Activated CD8-positive, alpha-beta memory T cell treated with anti-CD3 and anti-CD28 coated beads, Interleukin-2, amount 10 ng/mL, durations not matched to agents 7 days and 5 days (primary cell): ENCODE measurements at places on chromosomes 13 and 19. TPM values are rescaled to one million over a fixed set of nuclear protein-coding genes. Genes with fewer than 3 reads are reported as not detected.

DNA sequence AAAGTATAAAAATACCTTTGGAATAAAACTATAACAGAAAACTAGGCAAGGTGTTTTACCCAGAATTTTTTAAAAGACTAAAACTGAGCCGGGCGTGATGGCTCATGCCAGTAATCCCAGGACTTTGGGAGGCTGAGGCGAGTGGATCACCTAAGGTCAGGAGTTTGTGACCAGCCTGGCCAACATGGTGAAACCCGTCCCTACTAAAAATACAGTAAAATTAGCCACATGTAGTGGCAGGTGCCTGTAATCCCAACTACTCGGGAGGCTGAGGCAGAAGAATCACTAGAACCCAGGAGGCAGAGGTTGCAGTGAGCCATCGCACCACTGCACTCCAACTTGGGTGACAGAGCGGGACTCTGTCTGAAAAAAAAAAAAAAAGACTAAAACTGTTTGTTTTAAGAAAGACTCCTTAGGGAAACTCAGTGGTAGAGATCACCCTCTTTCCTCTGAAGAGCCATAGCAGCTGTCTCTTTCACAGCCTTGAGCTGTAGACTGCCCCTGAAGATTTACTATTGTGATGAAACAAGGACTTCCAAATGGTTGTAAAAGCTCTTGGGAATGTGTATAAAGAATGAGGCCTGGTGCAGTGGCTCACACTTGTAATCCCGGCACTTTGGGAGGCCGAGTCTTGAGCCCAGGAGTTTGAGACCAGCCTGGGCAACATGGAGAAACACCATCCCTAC, 14.7 kb upstream of the KCTD4 start:
- no peak for DNase-seq

Gene KL
- 0.23 TPM for total RNA-seq

DNA sequence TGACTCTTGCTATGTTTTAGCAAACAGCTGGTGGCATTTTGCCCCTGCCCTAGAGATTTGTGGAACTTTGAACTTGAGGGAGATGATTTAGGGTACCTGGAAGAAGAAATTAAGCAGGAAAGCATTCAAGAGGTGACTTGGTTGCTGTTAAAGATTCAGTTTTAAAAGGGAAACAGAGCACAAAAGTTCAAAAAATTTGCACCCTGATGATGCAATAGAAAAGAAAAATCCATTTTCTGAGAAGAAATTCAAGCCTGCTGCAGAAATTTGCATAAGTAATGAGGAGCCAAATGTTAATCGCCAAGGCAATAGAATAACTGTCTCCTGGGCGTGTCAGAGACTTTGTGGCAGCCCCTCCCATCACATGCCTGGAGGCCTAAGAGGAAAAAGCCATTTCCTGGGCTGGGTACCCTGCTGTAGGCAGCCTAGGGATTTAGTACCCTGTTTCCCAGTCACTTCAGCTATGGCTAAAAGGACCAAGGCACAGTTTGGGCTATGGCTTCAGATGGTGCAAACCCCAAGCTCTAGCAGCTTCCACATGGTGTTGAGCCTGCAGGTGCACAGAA, 958.5 kb upstream of the MIR17HG start:
- no peak for DNase-seq

DNA sequence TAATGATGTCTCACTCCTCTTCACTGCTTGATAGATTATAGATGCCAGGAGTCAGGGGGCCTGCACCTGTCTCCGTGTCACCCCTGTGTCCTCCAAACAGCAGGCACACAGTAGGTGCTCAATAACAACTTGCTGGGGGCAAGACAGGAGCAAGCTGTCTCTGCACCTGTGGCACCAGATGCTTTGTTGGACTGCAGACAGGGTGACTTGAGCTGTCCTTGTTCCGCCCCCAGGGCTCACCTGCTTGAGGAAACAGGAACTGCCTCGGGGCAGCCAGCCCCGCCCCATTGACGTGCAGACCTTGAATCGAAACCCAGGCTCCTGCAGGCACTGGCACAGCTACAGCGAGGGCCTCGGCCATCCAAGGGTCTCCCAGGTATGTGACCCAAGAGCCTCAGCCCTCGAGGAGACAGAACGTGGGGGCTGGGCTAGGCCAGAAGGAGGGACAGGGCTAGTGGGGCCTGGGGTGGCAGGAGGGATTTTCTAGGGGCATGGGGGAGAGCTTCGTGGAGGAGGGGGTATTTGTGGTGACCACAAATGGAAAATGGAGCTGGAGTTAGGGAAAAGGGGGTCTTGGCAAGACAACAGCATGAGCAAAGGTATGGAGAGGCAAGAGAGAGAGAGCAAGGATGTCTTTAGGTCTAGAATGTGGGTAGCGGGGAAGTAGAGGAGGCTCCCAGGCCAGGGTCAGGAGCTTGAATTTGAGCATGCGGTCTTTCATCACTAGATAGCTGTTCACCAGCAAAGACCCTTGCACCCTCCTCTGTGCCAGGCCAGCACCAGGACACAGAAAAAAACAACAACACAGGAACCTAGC, at the start of gene HSH2D:
Gene HSH2D (plus strand): TSS at position 287 of the 817 bp plus-strand sequence. CDS start 5,066 bp downstream, outside the sequence.
- DNase-seq, result peak; percentile 96

- DNase-seq, result no peak
These were observed 106.4 kb downstream of the ATP8A2 start for GRCh38 chr13:25478186-25478585.

Gene KLF16
- total RNA-seq, result 28.1 TPM

GRCh38 chr13:73235385-73235784, 176.6 kb downstream of the KLF5 start:
- no peak for DNase-seq
